Upper lobe of right lung (tissue), 1 donor: ENCODE measurements at places on chromosomes 4 and X.

- no peak for DNase-seq
Measured at GRCh38 chrX:132423323-132423722, 65.5 kb downstream of the MBNL3 start.

DNA sequence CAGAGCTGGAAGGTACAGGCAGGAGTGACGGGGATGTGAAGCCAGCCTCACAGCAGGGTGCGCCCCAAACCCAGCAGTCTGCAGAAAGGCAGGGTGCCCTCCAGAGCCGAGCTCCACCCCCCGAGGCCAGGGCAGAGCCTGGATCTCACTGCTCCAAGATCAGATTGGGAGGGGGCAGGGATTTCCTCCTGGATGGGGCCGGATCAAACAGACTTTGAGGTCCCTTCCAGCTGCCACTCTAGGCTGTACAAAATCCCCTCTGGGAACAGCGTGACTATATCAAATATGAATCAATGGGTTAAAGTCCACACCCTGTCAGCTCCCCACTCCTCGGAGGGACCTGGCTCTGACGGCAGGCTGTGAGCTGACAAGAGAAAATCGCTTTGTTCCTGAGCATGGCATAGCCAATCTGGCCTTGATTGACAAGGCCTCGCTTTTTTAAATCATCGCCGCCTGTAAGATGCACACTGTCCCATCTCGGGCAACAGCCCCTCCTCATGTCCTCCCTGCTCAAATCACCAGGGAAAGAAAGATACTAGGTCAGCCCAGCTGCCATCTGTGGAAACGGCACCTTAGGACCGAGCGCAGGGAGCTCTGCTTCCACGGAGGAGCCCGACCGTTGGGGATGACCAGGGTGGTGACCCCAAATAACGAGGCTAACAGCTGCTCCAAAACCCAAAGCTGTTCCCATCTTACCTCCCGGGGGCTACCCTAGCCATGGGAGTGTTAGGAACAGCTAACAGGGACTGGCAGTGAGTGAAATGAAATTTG is 39.9 kb downstream of the PSAPL1 start:
- peak; percentile 46 for DNase-seq

DNA sequence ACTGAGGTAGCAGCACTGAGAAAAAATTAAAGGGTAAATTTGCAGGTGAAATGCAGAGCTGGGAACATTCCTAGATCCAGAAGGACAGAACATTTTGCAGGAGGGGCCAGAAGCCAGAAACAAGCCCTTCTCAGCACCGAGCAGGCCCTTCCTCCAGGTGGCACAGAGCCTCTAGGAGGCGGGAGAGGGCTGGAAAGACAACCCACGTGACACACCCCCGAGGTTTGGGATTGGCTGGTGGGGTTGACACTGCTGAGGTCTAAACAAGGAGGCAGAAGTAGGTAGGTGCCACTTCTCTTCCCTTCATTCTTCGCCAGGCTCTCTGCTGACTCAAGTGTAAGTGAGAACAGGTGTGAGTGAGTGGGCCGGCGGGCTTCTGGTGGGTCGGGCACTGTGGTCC is at the start of gene PAGE4:
Gene PAGE4 (plus strand): TSS at position 288 of the 400 bp plus-strand sequence. CDS start 1,126 bp downstream, outside the sequence.
- DNase-seq: no peak

DNA sequence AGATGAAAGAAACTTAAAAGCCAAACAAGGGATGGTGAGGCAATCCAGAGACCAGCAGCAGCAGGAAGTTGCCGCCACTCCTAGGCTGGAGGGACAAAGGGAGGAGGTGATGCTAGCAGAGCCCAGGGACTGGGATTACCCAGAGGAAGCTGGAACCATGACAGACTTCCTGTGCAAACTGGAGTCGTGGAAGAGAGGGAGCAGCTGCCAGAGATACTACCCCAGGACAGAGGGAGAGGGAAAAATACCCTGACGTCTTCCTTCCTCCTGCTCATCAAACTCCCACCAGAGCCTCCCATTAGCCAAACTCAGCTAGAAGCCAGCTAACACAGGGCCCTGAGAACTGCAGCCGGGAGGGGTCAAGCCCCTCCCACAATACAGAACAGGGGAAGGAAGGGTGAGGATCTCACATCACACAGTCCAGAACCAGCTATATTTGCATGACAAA is 101.2 kb upstream of the KLF3 start:
- no peak for DNase-seq

GRCh38 chr4:168765726-168766125 is 244.3 kb downstream of the CBR4 start:
- DNase-seq: no peak

DNA sequence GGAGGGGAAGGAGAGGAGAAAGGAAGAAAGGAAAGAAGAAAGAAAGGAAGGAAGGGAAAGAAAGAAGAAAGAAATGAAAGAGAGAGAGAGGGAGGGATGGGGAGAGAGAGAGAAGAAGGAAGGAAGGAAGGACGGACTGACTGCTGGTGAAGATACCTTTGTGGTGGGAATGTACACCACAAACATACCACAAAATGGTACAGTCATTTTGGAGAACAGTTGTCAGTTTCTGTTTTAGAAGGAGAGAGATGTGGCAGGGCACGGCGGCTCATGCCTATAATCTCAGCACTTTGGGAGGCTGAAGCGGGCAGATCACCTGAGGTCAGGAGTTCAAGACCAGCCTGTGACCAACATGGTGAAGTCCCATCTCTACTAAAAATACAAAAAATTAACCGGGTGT is 40.0 kb upstream of the SHISA3 start:
- no peak for DNase-seq

GRCh38 chr4:15318621-15319348 is 109.0 kb upstream of the C1QTNF7 start:
- no peak for DNase-seq

GRCh38 chr4:38137080-38137479 is 176.9 kb downstream of the PTTG2 start:
- no peak for DNase-seq

DNA sequence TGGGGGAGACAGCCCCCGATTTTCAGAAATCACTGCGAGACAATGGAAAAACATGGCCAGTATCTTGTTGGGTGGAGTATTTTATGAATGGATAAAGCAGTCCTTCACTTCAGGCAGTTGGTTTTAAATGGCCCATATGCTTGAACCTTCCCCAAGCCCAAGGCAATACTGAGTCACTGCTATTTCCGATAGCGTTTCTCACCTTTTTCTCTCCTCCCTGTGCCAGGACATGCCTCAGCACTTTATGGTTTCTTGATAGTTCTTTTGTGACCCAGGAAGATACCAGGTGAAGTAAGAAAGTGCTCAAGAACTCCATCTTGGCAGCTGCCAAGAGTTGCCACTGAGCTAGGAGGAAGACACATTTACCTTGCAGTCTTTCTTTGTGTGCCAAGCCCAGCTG is 26.8 kb upstream of the ESX1 start:
- no peak for DNase-seq

DNA sequence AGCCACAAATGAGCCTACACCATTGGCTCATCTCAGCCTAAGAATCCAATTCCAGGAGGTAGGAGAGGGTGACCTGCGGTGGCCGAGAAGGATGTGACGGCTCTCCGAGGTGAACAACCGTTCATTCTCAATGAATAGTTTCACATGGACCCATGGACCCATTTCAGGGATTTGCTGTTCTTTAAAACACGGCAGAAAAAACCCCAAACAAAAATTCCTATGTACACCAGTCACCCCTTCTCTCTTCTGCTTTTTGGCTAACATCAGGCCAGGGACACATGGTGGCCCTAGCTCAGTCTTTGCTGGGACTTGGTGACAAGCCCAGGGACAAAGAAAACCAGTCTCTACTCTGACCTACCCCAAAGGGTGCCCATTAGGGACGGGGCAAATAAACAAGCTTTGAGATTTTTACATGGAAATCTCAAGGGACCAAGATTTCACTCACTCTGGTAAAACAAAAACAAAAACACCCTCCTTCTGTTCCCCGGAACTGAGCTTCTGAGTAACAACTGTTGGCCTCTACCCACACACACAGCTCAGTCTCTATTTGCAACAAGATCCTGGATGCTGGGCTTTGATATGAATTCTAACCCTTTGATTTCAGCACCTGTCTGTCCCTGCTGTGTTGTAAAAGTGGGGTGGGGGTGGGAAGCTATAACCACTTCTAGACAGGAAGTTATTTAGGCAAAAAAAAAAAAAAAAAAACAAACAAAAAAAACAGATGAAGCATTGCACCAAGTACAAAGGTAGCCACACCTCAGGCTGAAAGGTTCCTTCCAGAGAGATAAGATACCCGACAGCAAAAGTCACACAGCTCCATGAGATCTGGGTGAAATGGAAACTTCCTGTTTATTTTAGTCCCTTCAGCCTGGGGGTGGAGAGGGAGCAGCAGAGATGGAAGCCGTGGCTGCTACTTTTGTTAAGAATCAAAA is 49.0 kb downstream of the DDX3X start:
- no peak for DNase-seq

DNA sequence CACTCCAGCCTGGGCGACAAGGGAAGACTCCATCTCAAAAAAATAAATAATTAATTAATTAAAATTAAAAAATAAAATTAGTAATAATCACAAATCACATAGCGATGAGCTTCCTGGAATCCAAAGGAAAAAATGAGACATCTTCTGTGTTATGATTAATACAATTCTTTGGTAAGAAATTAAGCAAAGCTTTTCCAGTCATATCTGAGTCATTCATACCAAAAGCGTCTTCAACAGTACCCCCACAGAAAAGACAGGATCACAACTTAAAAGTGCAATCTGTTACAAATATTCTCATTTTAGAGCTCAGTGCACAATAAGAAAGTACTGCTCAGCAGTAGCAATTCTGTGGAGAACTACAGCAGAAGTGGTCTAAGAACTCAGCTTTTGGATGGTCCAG is 168.5 kb upstream of the MXRA5 start:
- no peak for DNase-seq

DNA sequence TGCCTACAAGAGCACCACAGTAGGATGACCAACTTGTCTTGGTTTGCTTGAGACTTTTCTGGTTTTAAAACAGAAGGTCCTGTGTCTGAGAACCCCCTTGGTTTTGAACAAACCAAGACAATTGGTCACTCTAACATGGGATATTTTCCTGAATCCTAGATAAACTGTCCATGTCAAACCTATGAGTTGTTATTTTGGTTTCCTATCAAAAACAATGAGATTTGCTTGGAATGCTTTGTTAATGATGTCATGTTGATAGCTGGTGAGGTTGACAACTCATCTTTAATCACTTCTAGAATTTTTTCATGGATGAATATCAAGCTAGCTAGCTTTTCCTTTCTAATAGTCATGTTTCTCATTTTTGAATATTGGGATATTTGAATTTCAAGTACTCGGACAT is 518.3 kb upstream of the ARX start:
- DNase-seq: no peak

DNA sequence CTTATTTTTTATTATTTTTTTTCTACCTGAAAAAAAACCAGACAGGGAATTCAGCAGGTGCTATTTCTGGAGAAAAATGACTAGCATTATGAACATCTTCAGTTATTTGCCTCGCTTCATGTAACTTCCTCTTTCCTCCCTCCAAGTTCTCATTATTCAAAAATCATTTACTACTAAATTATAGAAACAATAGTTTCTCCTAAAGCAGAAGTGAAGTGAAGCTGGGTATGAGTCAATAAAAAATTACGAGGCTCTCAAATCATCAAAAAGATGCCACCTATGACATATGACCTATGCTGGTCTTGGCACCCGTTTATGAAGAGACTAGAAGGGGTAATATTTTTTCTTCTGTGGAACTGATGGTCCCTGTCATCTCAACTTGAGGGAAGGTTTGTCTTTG is 145.0 kb upstream of the AADAT start:
- no peak for DNase-seq

DNA sequence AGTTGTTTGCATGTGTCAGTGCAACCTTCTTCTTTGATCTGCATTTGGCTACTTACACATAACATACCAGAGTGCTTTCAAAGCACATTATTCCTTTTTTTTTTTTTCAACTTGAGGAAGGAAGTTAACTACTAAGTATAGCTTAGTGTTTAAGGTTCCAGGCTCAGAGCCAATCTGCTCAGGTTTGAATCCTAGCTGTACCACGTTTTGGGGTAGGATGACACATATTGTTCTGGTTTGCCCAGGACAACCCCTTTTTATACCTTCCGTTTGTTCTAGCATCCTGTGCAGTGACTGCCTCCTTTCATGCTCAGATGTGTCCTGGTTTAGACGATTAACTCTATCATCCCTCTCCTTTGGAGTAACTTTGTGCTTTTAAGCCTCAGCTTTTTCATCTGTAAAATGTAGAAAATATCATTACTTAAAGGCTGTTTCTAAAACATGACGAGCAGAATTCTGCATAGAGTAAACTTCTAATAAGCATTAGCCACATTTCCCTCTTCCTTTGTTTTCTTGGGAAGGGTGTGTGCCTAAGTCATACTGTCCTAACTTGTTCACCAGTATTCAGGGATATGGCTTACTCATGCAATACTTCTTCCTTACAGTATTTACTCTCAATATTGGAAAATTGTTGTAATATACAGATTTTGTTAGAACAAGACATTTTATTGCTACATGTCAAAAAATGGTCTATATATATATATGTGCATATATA is 281.3 kb downstream of the C4orf33 start:
- DNase-seq: no peak

DNA sequence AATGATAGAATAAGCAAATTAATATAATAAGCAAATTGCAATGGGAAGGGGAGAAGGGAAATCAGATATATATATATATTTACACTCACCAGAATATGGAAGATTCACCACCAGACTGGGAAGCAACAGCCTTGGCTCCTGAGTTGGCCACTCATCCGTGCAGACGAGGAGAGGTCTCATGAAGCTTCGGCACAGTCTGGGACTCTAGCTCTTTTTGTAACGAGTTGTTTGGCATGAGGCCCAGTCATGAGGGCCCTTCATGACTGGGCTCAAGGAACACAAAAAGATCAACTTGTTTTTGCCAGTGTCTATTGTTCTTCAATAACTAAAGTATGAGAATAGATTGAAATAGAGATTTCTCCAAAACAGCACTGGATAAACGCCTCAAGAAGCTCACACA is 176.4 kb downstream of the ADGRA3 start:
- no peak for DNase-seq

GRCh38 chrX:150834695-150835094 is 63.8 kb downstream of the CD99L2 start:
- no peak for DNase-seq

GRCh38 chrX:133413218-133413925 is 1.9 kb downstream of the GPC4 start:
- DNase-seq: no peak

GRCh38 chrX:154094833-154095232 is 2.7 kb downstream of the MECP2 start:
- no peak for DNase-seq
